Cerebellar nuclear complex (tissue), 1 donor: ENCODE measurements at places on chromosomes 3 and 15.

GRCh38 chr3:31729573-31729972 is 196.8 kb downstream of the STT3B start:
- no peak for DNase-seq

DNA sequence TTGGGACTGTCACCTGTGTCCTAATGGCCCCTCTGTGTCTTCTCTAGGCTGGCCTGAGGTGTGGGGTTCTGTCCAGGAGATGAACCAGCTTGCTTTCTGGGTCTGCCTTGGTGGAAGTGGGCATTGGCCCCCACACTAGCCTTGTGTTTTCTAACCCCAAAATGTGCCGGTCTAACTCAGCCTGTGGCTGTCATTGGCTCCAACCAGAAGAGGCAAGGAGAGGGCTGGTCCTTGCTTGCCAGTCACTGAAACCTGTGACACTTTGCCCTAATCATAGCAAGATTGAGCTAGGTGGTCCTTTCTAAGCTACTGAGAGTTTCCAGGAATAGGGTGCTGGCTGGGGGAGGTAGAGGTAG is 2.2 kb downstream of the C15orf39 start:
- no peak for DNase-seq

GRCh38 chr15:94400526-94401298 is 169.4 kb downstream of the MCTP2 start:
- DNase-seq, result no peak

DNA sequence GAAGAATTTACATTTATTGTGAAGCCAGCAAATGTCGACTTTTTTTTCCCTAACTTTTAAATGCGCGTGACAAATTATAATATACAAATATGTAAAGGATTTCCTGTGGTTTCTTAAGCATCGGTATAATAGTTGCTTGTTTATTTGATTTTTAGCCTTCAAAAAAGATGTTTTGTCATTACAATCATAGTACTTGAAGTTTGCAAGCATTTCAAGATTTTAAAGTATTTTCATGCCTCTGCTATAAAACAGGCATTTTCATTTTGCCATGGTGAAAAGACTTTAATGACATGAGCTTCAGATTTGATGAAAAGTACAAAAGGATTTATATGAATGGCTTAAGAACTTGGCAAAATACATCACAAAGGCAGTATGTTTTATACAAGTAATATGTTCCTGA is 9.4 kb upstream of the P2RY12 start:
- DNase-seq, result no peak

- no peak for DNase-seq
Measured at GRCh38 chr3:44762170-44762677, 630 bp downstream of the KIF15 start.

DNA sequence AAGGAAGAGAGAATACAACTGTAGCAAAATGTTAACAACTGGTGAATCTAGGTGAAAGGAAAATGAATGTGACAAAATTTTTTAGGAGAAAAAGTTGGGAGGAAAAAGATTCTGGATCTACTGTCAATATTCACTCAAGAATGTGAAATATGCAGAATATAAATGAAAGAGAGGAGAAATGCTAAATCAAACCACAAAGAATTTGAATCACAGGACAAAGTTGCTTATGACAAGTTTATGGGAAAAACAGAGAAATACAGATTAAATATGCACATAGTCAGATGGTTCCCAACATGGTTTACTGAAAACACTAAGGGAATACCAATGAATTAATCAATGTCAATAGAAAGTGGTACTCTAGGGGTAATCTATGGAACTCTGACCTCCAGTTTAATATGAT is 27.6 kb downstream of the C3orf33 start:
- no peak for DNase-seq

GRCh38 chr3:138065949-138066348 is 49.5 kb downstream of the DZIP1L start:
- DNase-seq, result no peak

DNA sequence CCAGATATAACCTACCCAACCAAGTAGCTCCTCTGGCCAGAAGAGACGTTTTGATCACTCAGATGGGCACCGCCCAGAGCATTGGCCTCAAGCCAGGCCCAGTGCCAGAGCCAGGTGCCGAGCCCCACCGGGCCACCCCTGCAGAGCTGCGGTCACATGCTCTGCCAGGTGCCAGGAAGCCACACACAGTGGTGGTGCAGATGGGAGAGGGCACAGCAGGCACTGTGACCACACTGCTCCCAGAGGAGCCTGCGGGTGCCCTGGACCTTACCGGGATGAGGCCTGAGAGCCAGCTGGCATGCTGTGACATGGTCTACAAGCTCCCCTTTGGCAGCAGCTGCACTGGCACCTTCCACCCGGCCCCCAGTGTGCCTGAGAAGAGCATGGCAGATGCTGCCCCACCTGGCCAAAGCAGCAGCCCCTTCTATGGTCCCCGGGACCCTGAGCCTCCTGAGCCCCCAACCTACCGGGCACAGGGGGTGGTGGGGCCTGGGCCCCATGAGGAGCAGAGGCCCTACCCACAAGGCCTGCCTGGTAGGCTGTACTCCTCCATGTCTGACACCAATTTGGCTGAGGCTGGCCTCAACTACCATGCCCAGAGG is 19.1 kb upstream of the APEH start:
- no peak for DNase-seq

GRCh38 chr3:148642616-148643015 is 55.1 kb upstream of the AGTR1 start:
- no peak for DNase-seq

DNA sequence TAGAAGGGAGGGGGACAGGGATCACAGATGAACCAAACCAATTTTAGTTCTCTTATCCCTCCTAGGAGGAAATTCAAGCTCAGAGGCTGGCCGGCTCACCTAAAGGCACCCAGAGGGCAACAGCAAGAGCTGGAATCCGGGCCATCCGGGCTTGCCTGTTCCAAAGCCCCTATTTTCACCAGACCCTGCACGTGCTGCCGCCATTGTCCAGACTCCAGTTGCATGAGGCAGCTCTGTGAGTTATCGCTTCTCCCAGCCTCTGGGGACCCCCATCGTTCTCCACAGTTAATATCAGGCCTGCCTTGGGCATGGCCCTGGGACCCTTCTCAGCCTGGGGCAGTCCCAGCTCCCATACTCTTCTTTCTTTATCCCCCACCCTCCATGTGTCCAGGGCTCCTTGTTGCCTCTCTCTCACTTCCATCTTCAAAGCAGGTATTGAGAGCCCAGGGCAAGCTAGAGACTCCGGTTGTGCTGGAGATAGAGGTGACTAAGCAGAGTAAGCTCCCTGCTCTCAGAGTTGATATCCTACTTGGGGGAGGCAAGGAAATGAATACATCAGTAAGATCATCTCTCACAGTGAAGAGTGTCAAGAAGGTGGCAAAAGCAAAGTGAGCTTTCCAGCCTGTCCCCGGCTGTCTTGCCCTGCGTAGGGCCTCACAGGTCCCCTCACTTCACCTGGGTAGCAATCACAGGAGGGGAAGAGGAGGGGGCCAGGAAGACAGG is 322.8 kb downstream of the UACA start:
- no peak for DNase-seq

GRCh38 chr15:41932101-41932500 is 38.2 kb upstream of the SPTBN5 start:
- no peak for DNase-seq

DNA sequence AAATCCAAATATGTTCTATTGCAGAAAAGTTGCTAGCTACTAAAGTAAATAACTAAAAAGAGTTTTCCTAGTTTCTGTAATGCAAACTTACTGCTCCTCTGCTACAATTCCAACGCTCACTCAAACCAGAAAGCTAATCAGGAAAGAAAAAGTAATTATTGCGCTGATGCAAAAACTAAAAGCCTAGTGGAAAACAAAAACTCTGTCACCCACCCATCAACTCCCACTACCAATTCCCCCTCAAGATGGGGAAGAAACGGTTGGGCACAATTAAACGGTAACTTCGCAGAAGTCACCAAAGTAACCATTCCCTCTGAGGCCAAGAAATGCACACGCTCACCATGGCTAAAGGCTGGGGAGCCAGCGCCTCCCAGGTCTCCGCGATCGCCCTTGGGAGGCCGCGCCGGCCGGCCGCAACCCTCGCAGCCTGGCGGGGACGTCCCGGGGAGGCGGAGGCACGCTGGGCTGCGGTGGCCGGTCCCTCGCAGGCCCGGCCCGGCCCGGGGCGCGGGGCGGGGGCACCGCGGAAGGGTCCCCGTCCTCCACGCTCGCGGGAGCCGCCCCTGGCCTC is 684 bp downstream of the SLTM start:
- DNase-seq, result no peak
